ENCODE measurements at places on chromosomes 1 and 21.

GRCh38 chr1:230037261-230037660 lies 29.8 kb upstream of the GALNT2 start:
- DNase-seq, result no peak

- DNase-seq, result no peak
These were observed 306.7 kb downstream of the DSCAM start for GRCh38 chr21:40540216-40540615.

GRCh38 chr1:25427696-25428095 lies 3.0 kb upstream of the MACO1 start:
- DNase-seq, result no peak

- DNase-seq, result no peak
These were observed 307.9 kb upstream of the PRMT6 start for GRCh38 chr1:106748606-106749005.

DNA sequence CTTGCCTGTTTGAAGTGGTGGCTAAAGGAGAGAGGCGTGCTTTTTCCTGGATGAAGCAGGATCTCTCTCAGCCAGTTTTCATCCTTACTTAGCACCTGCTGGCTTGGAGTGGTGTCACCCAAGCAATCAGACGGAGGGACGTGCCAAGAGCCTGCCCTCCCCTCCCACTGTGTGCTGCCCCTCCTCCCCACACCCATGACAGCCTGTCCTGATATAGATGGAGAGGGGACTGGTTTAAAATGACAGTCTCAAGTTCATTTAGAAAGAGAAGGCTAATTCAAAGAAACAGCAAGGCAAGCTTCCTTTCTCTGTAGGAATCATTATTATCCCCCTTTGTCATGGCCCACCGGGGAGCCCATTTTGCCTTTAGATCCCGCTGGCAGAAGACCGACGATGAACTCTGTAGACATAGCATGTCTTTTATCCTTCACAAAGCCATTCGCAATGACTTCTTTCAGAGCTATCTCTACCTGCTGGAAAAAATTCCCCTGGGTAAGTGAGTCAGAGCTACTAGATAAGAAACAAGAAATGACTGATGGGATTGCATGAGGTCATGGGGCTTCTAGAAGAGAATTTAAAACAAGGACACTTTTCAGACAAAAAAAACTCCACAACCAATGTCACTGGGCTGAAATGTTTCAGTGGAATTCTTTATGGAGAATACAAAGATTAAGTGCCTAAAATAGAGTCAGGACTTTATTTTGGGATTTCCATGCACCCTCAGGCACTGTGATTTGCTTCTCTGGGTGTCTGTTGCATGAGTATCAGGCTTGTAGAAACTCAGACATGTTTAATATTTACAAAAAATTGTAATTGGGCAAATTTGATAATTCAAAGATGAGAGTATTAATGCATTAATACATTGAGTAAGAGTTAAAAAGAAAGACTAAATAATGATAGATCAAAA lies at the start of gene NTMT2:
NTMT2 (plus strand) TSS at position 190 of the 907 bp plus-strand sequence; CDS start at position 339, 149 bp downstream.
- no peak for DNase-seq

DNA sequence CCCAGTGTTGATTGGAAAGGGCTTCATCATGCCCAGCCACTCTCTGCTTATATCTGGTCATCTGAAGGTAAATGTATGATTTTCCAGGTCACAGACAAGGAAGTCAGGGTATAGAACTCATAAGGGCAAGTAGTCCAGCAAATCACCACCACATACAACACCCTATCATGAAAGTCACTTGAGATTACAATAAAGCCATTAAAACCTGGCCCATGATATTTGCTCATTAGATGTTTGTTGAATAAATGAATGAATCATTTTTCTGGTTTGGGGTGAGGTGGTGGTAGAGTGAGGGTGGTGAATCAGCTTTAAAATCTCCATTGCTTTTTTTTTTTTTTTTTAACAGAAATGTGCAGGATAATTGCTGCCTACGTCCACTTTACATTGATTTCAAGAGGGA lies 91.9 kb downstream of the TGFB2 start:
- no peak for DNase-seq

- no peak for DNase-seq
These were observed 21.4 kb downstream of the TGFB2 start for GRCh38 chr1:218366322-218367052.

- no peak for DNase-seq
These were observed 4.5 kb downstream of the CHML start for GRCh38 chr1:241635556-241636152.

- no peak for DNase-seq
These were observed 285.7 kb upstream of the ZP4 start for GRCh38 chr1:238176441-238176840.

GRCh38 chr1:200409203-200409760 lies 554 bp downstream of the ZNF281 start:
- no peak for DNase-seq

- DNase-seq, result peak; percentile 70
These were observed 728 bp downstream of the OTUD7B start for GRCh38 chr1:150009604-150010392.

GRCh38 chr1:182656842-182657397 lies 27.5 kb downstream of the RGS8 start:
- no peak for DNase-seq

DNA sequence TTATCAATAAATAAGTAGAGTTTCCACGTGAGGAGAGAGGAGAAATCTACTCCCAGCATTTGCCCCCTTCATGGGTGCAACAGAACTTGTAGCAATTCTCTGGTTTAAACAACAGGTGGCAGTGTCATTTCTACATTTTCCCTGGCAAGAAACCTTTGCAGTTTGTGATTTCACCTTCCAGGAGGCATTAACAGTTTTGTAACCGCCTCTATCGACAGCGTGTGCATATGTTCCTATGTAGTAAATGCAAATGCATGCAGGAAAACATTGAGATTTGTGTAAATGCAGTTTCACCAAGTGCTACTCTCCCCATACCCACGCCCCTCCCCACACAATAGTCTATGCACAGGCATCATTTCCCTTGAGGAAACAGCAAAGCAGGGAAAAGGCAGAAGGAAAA lies 494.7 kb downstream of the SMYD3 start:
- DNase-seq, result peak; percentile 28

- peak; percentile 25 for DNase-seq
These were observed 326.0 kb upstream of the RUNX1 start for GRCh38 chr21:35375115-35375514.

GRCh38 chr1:229474509-229474908 lies 33.6 kb downstream of the NUP133 start:
- no peak for DNase-seq

- no peak for DNase-seq
These were observed 60.0 kb downstream of the EIF2B3 start for GRCh38 chr1:44926311-44926781.
